Psoas muscle (tissue), 8 donors: ENCODE measurements at places on chromosomes 3 and 15.

DNA sequence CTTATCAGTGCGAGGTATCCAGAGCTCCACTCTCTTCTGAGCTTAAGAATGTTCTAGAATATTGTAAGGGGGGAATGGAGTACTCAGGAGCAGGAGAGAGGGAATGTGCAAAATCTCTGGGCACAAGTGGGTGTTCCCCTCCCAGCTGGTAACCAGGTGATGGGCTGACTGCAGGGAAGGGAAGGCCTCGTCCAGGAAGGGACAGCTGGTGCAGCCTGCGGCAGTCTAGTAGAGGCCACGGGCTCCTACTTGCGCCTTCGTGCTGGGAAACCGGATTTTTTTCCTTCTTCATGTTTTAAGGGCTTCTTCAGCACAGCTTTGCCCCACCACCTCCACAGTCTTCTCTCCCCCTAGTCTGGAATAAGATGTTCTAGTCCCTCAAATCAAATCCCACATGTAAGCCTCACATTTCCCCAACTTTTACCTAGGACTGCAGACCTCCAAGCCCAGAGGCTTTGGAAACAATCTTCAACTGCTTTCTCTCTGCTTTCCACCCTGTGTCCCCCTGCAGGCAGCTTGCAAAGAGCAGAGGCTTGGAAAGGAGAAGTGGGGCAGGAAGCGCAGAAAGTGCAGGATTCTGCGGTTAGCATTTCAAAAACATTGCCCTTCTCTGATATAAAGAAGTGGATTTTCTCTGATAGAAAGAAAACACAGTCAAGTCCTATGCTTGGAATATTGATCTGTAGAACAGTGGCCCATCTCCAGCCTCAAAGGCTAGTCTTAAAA, 11.9 kb upstream of the CGNL1 start:
- no peak for DNase-seq

GRCh38 chr3:59191651-59192050, 141.8 kb upstream of the CFAP20DC start:
- DNase-seq = no peak

DNA sequence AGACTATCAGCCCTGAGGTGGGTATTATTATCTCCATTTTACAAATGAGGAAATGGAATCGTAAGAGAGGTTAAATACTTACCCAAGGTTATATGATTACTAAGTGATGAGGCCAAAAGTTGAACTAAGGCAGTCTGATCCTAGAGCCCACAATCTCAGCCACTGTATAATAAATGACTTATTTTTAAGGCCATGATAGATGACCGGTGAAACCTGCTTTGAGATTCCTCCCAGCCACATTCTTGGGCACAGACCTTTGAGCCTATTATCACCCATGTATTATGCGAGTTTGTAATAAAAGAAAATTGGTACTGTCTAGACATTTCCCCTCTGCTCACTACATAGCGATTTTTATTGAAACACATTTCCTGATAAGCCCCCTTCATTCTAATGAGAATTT, 37.4 kb downstream of the POLQ start:
- DNase-seq = no peak

- DNase-seq = peak; percentile 69
These were observed at the start of gene ZIC1 for GRCh38 chr3:147409143-147410115. Gene ZIC1, plus strand, starts transcription at chr3:147409365. Its CDS starts 748 bp downstream, at chr3:147410113.

GRCh38 chr15:39255760-39256159, 325.1 kb upstream of the THBS1 start:
- DNase-seq = no peak

DNA sequence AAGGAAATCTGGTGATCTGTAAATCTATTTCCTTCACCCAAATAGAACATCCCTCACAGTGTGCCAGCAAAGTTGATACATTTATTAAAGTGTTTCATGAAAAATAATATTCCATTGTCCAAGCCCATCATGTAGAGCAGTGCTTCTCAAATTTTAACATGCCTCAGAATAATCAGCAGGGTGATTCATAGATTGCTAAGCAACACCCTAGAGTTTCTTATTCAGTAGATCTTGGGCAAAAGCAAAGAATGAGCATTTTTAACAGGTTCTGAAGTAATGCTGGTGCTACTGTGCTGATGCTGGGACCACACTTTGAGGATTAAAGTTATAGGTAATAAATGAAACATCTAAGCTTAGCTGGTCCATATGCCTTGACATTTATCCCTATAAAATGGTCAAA, 210.5 kb downstream of the ZIC4 start:
- no peak for DNase-seq

DNA sequence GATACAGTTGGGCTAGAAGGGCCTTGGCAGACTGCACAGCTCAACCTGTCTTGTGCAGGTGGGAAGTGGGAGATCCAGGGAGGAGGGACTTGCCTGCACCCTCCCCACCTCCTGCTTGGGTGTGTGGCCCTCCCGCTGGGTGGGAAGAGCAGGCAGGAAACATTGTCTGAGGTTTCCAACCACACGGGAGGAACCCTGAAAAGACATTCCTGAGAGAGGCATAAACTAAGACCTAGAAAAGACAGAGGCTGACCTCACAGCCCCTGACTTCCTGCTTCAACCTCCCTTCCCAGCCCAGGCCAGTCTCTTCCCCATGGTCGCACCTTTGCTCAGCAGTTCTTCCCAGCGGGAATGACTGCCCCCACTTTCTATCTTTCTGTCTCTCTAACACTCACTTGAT, 46.3 kb upstream of the INSYN1 start:
- no peak for DNase-seq

- DNase-seq = no peak
These were observed 686.2 kb upstream of the NR2F2 start for GRCh38 chr15:95644100-95644875.

- DNase-seq = no peak
These were observed 3.1 kb downstream of the CLEC3B start for GRCh38 chr3:45029216-45029615.

GRCh38 chr15:59276225-59277178, 69.9 kb downstream of the LDHAL6B start:
- no peak for DNase-seq

DNA sequence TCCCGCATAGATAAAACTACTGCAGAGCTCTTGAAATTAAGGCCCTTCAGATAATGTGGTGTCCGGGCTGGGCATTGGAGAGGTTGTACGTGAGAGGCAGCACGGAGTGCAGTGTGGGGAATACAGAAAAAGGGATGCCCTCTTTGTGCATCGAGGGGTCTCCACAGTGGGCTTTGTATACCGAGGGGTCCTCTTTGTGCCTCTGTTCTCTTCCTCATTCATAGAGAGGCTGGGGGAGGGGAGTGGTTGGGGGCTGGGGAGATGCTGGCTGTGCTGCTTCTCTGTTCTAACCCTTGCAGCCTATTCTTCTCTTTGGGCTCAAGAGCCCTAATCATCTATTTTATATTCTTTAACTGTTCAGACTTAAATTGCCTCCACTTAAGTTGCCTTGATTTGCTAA, 74.3 kb upstream of the NDN start:
- no peak for DNase-seq

DNA sequence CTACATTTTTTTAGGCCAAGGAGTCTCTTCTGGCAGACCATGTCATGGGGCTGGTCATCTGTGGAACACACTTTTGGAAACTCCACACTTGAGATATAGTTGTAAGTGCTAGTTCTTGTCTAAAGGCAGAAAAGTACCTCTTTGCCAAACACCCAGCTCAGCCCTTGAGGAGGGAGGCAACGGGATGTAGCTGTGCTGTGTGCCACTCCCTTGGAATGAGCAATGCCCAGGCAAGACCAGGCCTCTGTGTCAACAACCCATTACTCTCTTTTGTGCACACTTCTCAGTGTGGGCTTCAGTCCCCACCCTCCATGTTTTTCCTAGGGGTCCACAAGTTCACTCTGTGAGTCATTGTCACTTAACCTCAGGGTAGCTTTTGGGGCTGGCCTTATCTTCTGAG, 528.3 kb upstream of the CFAP20DC start:
- no peak for DNase-seq

- DNase-seq = no peak
These were observed 32.5 kb downstream of the TPRG1 start for GRCh38 chr3:189204167-189204866.

GRCh38 chr3:127425505-127426443, 137.9 kb upstream of the PRR20G start:
- DNase-seq = no peak

GRCh38 chr3:138463724-138464490, 29.5 kb downstream of the ESYT3 start:
- no peak for DNase-seq

DNA sequence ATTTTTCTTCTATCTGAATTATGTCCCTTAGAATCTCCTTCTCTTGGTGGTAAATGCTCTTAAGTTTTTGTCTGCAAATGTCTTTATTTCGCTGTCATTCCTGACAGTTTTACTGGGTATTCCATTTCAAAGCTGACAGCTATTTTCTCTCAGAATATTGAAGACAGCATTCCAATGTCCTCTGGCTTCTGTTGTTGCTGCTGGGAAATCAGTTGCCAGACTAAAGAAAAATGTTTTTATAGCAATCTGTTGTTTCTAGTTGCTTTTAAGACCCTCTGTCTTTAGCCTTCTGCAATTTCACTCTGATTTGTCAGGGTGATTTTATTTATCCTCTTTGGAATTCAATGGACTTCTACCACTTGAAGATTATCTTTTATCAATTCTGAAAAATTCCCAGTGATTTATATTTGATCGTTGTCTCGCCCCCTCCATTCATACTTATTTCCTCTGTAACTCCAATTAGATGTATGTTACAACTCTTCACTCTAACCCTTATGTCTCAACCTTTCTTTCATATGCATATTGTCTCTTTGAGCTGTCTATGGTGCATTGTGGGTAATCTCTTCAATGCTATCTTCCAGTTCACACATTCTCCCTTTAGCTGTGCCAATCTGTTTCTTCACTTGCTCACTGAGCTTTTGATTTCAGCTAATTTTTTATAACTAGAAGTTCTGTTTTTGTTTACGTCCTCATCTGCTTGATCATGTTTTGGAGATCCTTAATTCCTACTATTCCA, 23.5 kb downstream of the UBXN7 start:
- no peak for DNase-seq

GRCh38 chr3:30437171-30437601, 169.2 kb upstream of the TGFBR2 start:
- DNase-seq = peak; percentile 56
